ENCODE measurements at places on chromosomes 3 and 15. TPM values are rescaled to one million over a fixed set of nuclear protein-coding genes. Genes with fewer than 3 reads are reported as not detected.

GRCh38 chr3:186668426-186668825 lies 2.6 kb downstream of the HRG start:
- DNase-seq: no peak

DNA sequence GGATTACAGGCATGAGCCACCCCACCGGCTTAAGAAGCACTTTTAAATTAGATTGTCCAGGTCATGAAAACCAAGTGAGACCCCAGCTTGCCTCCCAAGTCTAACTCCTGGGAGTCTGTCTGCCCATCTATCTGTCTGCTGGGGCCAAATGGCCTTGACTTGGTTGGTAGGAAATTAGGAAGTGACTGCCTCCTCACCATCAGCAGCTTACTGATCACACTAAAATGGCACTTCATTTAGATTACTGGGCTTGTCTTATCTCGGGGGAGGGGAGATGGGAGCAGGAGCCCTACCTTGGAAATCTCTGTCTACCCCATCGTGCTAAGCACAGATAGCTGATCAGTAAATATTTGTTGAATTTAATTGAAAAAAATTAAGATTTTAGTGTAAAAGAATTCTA lies 5.6 kb upstream of the LRRC2 start:
- no peak for DNase-seq

Gene HIGD2B
- not detected for polyA plus RNA-seq

- no peak for DNase-seq
Measured at GRCh38 chr3:117350371-117350770, 640.8 kb downstream of the TUSC7 start.

Gene NEK10
- 5.7 TPM for polyA plus RNA-seq

DNA sequence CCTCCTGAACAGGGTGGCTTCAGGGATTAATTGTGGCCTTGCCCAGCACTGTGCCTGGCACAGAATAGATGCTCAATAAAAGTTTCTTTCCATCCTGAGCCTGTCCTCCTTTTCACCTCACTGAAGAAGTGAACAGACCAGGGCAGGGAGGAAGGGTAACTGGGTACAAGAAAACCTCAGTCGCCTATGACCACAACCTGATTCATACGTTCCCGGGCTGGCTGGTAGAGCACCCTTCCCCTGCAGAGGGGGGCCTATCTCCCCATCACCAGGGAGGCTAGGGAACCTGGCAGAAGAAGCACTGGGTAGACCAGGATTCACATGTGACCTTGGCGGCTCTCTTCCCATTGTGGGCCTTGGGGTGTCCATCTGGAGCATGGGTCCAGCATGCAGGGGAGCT lies 27.8 kb upstream of the CACNA2D2 start:
- DNase-seq: no peak

Gene RLBP1
- polyA plus RNA-seq: 0.15 TPM

- no peak for DNase-seq
Measured at GRCh38 chr15:51096976-51097375, 2.3 kb upstream of the TNFAIP8L3 start.

DNA sequence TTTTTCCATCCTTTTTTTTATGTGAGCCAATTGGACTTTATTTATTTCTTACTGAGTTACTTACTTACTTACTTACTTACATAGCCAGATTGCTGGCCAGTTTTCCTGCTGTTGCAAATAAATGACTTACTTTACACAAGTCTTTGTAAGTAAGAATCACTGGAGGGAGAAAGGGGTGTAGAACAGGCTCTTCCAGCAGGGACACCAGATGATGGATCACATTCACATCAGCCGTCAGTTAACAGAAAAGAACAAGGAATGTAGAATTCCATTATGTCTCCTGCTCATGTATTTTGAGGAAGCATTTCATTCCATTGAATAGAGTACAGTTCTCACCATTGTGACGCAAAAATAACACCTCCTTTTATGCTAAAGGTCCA lies 188.6 kb downstream of the FNDC3B start:
- DNase-seq: peak; percentile 64

Gene FAM131A
- polyA plus RNA-seq: 9.3 TPM

Gene UQCRC1
- 187 TPM for polyA plus RNA-seq

Gene ULK4
- 2.3 TPM for polyA plus RNA-seq

GRCh38 chr3:104952146-104952972 lies 414.4 kb upstream of the ALCAM start:
- DNase-seq: no peak

GRCh38 chr15:89171136-89172072 lies 50.0 kb downstream of the RLBP1 start:
- no peak for DNase-seq

Gene COL6A5
- 0.14 TPM for polyA plus RNA-seq

GRCh38 chr15:68542771-68543164 lies 36.0 kb upstream of the CORO2B start:
- no peak for DNase-seq

DNA sequence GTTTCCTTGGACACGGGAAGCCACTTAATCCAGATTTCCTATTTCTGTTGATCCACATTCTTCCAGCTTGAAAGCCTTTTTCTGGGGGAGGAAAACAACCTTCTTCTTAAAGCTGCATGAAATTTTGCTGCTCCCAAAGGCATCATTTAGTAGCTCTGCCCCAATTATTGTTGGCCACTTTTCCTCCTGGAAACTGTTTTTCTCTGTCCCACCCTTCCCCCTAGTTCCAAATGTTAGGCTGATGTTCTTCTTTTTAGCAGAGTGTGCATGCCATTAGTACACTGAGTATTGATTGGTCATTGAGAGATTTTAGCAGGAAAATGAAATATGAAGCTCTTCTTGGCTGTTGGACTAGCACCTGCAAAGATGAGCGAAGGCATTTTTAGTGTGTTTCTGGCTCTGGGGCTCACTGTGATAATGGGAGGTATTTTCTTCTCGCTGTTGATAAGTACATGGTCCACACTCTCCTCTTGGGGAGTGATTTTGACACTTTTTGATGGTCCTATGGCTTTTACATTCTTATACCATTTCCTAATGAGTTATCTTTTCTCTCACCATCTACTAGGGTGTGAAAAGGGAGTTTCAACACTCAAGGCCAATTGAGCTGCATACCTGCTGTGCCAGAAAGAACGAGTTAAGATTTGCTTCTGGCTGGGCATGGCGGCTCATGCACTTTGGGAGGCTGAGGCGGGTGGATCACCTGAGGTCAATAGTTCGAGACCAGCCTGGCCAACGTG lies 200.5 kb downstream of the PTPRG start:
- DNase-seq: peak; percentile 60

GRCh38 chr15:75307778-75308390 lies 25.2 kb downstream of the GOLGA6D start:
- no peak for DNase-seq

- no peak for DNase-seq
Measured at GRCh38 chr3:31962801-31963205, 18.3 kb downstream of the OSBPL10 start.

DNA sequence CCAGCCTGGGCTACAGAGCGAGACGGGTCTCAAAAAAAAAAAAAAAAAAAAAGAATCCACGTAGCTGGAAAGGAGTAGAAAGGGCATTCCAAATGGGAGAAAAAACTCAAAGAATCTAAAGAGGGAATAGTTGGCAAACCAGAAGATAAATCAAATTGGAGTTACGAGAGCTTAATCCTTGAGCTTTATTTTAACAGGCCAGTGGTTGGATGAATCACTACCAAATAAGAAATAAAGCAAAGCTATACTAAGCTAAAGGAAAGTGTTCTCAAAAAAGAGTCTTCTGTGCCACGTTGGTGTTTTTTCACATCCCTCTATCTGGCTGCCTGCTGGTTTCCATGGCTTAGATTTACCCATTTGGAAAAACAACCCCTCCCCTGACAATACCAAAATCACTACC lies 14.0 kb downstream of the VGLL4 start:
- no peak for DNase-seq

DNA sequence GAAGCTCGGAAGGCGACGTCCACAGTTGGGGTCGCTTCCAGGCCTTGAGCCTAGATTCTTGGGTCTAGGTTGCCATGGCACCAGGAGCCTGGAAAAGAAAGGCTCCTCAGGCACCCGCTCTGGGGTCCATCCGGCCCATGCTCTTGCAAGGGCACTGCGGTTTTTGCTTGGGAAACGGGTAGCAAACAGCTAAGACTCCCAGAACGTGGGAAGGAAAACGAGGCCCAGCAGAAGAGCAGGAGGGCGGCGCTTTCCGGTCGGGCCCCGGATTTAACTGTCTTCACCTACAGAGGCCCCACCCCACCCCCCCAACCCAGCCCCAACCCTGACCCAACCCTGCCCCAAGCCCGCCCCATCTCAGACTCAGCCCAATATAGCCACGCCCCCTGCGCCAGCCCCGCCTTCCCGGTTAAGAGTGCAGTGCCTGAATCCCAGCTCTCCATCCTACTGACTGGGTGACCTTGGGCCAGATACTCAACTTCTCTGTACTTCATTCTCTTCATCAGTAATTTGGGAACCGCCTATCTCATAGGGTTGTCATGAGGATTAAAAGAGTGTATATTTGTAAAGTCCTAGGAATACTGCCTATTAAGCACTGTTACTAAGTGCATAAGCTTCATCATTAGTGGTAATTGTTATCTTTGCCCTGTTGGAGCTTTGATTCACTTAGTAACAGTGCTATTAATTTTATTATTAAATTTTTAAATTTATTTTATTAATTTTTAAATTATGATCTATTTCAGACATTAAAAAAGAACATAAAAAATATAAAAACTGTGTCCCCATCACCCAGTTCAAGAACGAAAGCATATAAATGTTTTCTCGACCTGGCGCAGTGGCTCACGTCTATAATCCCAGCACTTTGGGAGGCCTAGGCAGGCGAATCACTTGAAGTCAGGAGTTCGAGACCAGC lies 28.4 kb upstream of the SMAD6 start:
- no peak for DNase-seq

DNA sequence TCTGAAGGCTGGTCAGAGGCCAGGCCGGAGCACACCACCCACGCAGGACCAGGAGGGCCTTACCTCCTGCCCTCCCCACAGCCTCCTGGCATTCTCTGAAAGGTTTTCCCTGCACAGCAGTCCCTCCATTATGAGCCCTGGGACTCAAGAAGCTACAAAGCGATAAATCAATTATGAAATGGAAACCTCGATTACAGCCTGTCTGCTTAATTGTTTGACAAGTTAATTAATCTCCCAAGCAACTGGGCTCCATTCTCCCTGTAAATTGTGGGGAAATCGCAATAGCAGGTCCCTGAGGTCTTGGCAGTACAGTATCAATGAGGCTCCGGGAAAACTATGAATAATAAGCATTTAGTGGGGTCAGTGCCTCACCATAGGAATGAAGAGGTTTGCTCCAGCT lies 683.5 kb downstream of the NTRK3 start:
- DNase-seq: no peak

GRCh38 chr3:59866076-59866475 lies 816.3 kb upstream of the CFAP20DC start:
- DNase-seq: no peak

GRCh38 chr3:176690083-176690869 lies 507.0 kb downstream of the TBL1XR1 start:
- no peak for DNase-seq

GRCh38 chr3:14846226-14846880 lies 27.6 kb downstream of the FGD5 start:
- no peak for DNase-seq

GRCh38 chr3:136261826-136262225 lies 11.7 kb downstream of the PCCB start:
- DNase-seq: no peak

- DNase-seq: no peak
Measured at GRCh38 chr3:5576277-5577011, 388.9 kb downstream of the EDEM1 start.

DNA sequence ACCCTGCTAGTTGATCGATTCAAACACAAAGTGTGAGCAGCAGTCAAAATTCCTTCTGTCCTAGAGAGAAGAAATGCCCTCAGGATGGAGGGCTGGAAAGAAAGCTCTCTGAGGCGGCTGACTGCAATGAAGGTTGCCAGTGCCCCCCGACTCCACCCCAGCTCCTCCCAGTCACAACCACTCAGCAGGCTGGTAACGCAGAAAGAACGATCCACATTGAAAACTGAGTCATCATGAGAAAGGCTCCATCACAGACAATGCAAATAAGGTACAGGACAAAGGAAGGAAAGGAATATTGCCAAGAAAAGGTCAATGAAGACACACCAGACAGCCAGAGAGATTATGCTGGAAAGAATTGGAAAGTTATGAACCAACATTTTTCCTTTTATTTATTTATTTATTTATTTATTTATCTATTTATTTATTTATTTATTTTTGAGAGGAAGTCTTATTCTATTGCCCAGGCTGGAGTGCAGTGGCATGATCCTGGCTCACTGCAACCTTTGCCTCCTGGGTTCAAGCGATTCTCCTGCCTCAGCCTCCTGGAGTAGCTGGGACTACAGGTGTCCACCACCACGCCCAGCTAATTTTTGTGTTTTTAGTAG lies 17.4 kb upstream of the VGLL4 start:
- DNase-seq: no peak

GRCh38 chr15:41115652-41116115 lies 396 bp downstream of the INO80 start:
- DNase-seq: peak; percentile 46

Gene REC114
- polyA plus RNA-seq: not detected

Gene IMPG2
- polyA plus RNA-seq: 1.2 TPM

Gene IL17RB
- polyA plus RNA-seq: 4.4 TPM

DNA sequence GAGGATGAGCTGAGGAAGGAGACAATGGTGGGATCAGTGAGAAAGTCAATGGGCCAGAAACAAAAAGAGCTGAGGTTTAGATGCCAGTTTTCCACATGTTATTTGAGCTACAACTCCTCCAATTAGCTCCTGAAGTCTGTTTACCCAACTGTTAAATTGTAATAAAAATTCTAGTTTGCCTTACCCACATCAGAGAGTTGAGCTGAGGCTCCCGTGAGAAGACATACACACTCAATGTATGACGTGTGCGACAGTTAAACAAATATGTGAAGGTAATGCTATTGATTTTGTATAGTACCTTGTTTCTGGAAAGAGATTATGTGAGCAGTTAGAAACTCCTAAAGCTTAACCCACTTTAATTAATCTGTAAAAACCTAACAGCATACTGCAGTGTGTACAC lies 318.1 kb upstream of the GRM7 start:
- DNase-seq: no peak

DNA sequence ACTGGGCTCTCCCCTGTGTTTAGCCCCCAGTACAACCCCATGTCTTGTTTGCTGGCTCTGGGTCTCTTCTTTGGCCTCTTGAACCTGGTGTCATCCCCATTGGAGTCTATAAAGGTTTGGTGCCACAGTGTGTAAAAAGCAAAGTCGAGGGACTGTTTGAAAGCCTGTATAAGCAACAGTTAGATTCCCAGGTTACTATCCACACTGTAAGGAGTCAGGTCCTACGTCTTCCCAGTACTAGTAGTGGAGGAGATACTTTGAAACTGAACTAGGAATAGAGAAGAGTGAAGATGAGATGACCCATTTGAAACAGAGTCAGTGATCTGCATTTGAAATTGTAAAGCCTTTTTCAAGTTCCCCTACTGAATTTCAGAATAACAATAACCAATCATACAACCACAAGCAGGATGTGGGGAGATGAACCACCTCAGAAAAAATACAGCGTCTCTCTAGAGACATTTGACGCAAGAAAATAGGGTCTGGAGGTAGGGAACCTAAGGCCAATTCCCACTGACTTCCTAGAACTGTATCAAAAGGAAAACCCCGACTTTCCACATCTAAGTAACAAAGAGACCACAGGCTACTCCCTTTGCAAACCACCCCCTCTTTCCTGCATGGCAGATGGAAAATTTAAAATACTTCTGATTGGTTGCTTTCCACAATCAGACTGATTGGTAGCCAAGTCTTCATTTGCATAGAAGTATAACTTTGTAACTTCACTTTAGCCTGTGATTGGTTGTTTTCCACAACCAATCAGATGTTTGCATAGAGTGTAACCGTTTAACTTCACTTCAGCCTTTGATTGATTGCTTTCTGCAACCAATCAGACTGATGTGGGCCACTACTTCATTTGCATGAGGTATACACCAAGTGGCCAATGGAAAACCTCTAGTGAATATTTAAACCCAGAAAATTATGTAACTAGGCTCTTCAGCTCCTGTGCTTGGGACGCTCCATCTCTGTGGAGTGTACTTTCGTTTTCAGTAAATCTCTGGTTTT lies 49.9 kb upstream of the NEDD4 start:
- peak; percentile 25 for DNase-seq
